ENCODE measurements at places on chromosomes 2 and 18. TPM values are rescaled to one million over a fixed set of nuclear protein-coding genes. Genes with fewer than 3 reads are reported as not detected.
A peak's percentile ranks its signal among the peaks of the same experiment; 100 is the strongest.

GRCh38 chr18:10139783-10140410, 226.1 kb downstream of the VAPA start:
- no peak for DNase-seq

COL3A1 gene
- polyA plus RNA-seq = 0.27 TPM

GRCh38 chr2:48906633-48907032, 151.1 kb upstream of the LHCGR start:
- no peak for DNase-seq

SATB2 gene
- not detected for polyA plus RNA-seq

FAM237A gene
- not detected for polyA plus RNA-seq

- no peak for DNase-seq
These were observed 200.8 kb downstream of the PTGR3 start for GRCh38 chr18:75008186-75008585.

- no peak for DNase-seq
These were observed 187.8 kb downstream of the RDH14 start for GRCh38 chr2:18372641-18373040.

DNA sequence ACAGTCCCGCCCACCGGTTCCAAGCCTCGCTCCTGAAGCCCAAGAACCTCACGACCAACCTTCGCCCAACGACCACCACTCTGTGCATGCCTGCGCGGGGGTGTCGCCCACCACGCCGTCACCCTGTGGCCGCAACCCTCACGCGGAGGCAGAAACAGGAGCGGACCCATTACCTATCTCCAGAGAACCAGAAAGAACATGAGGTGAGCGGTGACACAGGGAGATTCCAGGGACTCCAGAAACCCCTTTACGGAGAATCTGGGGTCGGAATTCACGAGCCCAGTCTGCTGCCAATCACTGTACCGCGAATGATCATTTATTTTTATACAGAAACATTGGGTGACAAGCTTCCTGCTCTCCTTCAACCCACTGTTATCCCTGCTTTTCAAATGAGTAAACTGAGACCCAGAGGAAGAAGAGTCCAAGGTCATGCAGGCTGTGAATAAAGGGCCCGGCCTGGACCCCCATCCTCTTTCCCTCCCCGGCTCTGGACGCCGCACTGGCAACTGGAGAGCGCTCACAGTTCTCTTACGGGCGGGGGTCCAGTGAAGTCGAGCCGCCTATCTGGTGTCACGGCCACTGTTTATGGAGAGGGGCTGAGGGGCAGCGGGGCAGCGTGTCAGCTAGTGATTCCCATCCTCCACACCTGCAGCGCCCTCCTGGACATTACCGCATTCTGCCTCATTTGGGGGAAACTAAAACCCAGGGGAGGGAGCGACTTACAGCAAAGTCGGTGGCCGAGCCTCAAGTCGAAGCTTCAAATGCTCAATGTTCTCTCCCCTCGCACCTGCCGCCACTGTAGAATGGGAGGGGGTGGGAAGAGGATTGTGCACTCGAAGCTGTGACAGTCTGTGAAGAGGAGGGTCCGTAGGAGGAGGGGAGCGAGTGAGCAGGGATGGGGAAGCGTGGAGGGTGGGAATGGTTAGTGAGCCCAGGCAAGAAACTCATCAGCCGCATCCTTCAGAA, 723 bp upstream of the SLC30A3 start:
- DNase-seq = no peak

DNA sequence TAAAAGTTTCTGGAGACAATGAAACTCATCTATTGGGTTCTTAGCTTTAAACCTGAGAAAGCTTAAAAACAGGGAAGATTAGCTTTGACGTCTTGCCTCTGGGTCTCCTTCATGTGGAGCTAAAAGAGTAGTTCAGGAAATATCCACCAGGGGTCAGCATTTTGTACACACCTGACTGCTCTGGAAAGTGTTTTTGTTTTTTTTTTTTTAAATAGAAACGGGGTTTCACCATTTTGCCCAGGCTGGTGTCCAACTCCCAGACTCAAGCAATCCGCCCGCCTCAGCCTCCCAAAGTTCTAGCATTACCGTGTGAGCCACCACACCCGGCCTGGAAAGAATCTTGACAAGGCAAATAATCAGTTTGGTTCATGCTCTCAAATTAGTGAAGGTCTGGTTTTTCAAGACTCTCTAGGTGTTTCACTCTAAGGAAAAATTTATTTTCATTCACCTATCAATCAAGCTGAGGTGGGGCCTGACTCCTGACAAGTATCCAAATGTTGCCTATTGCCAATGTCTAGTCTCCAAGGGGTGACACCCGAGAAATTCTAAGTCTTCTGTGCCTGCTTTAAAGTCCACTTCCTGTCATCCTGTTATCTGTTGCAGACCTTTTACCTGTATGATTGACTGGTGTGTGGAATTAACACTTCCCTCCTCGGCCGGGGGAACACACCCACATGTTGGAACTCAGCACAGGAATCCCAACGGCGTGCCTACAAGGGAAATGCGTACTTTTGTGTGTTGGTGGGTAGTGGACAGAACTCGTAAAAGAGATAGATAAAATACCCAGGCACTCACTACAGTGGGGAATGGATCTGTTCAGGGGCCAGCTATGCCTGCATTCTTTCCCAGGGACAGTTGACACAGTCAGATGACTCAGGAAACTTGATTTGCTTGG, 11.3 kb downstream of the IL1RN start:
- DNase-seq = peak; percentile 64

DNA sequence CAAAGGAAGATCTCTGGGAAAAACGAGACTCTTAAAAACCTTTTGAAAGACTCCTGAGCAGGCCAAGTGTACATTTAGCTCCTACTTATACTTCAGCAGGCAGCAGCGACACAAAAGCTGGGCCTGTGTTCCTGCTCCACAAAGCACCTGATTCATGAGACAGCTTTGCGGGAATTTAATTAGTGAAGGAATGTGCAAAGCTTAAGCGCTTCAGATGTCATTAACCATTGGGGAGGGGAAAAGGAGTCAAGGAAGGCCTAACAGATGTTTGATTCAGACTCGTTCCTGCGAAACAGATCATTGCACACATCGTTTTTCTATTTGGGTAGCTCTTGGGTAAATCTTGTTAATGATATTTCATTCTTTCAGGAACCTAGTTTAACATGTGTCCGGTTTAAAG, 125.9 kb downstream of the MAIP1 start:
- no peak for DNase-seq

GRCh38 chr18:2002604-2003003, 568.7 kb downstream of the METTL4 start:
- DNase-seq = no peak

DNA sequence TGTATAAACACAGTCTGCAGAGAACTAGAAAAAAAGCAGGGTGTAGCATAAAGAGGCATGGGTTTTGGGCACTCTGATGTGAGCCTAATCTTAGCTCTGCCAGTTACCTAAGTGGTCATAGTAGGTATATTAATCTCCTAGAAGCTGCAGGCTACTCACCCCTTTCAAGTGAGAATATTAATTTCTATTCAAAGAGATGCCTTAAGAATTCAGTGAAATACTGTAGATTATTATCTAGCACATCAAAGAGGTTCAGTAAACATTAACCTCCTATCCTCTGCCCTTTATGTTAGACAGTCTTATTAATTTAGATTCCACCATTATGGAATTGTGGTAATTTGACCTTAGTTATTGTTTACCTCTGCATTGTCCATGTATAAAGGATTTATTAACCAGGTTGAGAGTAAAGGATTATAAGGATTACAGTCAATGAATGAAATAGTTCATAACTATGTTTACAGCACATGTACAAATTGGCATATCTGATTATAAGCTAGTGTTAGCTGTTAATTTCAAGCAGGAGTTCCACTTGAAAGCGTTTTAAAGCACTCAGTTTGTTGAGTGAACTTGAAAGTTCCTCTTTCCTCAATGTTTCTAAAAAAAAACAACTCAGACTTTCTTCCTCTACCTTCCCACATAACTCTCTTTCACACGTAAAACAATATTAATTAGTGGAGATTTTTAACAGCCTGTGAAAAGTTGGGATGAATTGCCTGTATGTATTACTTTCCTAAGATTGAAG, 150.6 kb upstream of the EPC2 start:
- no peak for DNase-seq

DNA sequence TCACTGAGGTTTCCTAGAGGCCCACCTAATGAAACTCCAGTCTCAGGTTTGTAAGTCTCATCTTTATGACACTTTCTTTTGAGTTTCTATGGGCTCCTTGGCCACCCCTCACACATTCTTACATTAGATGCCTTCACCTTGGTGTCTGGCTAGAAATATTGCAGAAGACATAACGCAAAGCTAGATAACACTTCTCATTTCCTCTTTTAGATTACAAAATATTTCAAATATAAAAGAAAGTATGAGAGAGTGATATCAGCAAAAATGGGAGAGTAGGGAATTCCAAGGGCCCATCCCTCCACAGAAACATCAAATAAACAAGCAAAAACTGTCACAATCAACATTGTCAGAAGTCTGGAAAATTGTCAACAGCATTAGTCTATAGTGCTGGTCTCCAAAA, 43.3 kb upstream of the ZCCHC2 start:
- no peak for DNase-seq

DNA sequence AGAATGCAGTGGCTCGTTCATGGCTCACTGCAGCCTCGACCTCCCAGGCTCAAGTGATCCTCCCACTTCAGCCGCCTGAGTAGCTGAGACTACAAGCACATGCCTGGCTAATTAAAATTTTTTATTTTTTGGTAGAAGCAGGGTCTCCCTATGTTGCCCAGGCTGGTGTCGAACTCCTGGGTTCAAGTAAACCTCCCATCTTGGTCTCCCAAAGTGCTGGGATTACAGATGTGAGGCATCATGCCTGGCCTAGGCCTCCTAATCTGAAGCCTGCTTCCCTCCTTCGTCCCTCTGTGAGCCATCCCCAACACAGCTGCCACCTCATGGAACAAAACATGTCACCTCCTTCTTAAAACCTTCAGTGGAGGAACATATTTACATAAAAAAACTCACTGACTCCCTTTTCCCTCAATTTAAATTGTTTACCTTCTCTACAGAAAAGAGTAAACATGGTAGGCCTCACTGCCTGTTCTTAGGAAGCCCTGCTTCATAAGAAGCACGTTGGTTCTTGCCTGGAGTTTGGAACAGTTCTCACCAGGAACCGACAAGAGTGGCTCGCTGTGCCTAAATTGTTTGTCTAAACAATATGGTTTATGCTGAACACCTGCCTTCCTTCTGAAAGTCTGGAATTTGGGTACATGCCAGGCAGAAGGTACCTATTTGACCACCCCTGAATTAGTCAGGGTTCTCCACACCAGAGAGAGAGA, 12.1 kb upstream of the RHOB start:
- no peak for DNase-seq

DNA sequence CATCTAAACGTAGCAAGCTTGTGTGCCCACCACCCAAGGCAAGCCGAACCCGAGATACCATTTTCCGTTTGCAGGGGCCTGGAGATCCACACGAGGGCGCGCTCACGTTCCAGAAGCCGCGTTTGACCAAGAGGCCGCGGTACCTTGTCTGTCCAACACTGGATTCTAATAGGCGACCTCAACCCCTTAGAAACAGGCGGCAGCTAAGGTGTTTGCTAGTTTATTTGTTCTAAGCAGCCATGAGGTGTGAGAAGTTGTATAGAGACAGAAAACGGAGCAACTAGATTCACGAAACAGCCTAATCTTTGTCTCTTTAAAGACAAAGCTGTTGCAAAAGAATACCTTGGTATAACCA, 4.2 kb downstream of the HOXD11 start:
- DNase-seq = no peak

DNA sequence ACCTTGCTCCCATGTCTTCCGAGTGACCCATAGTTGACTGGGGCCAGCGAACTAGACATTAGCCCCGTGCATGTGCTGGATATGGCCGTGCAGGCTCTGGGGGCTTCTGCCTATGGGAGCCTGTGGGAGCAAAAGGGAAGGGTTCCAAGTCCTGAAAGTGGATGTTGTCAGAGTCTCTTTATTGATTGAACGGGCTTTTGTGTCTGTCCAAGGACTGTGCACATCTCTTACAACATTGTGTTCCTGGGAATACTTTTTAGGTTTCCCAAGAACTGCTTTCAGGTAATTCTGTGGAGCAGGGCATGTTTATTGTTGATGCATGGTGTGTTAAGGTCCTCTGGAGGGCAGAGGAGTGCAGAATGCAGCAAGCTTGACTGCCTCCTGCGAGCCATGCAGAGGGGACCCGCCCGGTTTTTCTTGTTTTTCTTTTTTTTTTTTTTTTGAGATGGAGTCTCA, 5.0 kb downstream of the RNF144A start:
- DNase-seq = no peak

- no peak for DNase-seq
These were observed 163.7 kb downstream of the MCFD2 start for GRCh38 chr2:46751897-46752296.

DNA sequence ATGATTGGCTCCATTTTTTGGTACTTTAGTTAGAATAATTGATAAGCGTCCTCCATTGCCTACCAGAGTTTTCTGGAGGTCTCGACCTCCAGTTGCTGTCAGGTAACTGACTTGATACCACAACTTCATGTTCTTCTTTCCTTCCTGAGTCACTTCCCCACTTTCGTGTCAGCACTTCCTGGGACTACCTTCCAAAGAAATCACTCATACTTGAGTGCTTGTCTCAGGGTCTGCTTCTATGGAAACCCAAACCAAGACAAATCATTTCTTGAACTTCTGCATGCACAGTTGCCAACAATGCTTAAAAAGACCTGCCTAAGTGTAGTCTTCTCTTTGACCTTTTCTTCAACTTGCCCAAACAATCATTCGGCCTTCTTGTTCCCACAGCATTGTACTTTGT, 210.3 kb upstream of the ETAA1 start:
- DNase-seq = no peak
